ENCODE measurements at places on chromosomes 2 and 18.

- DNase-seq, result no peak
These were observed 511.2 kb upstream of the FSIP2 start for GRCh38 chr2:185227391-185227790.

GRCh38 chr2:120938045-120938771, 202.5 kb downstream of the GLI2 start:
- no peak for DNase-seq

- DNase-seq, result no peak
These were observed 102.5 kb downstream of the CHN1 start for GRCh38 chr2:174902506-174903263.

GRCh38 chr2:77566582-77566981, 44.4 kb upstream of the LRRTM4 start:
- no peak for DNase-seq

All from GM19239 (cell line).